ENCODE measurements at places on chromosomes 3 and 15. TPM values are rescaled to one million over a fixed set of nuclear protein-coding genes. Genes with fewer than 3 reads are reported as not detected.

The CDHR4 gene
- total RNA-seq = not detected

DNA sequence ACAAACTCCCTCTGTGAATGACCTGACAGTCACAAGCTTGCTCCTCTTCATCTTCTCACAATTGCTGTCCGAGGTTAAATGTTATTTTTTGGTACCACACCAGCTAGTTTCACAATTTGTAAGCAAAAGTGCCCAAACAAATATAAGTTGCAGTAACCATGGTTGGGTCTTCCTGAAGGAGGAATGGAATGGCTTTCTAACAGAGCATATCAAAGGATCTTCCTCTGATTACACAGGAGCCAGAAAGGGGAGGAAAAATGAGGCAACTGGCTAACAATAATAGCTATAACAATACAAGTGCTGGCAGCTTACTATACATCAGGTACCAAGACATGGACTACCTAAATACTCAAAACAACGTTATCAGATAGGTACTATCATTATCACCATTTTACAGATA lies 90.4 kb downstream of the WWTR1 start:
- no peak for DNase-seq

GRCh38 chr3:196969660-196970546 lies 1.3 kb upstream of the PIGZ start:
- peak; percentile 59 for DNase-seq

DNA sequence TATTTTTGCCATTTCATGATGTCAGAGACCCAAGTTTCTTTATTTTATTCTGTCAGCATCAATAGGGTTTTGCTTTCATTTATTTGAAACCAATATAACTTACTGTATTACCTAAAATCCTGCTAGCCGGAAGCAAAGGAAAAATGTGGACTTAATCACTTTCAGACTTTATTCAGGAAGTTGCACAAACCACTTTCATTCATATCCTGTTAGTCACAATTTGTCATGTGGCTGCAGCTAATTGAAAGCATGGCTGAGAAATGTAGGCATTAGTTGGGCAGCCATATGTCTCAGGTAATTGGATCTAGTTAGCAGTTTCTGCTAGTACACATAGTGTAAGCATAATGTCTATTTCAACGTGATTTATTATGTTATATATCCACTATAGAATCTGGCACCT lies 462.3 kb upstream of the SGO1 start:
- no peak for DNase-seq

DNA sequence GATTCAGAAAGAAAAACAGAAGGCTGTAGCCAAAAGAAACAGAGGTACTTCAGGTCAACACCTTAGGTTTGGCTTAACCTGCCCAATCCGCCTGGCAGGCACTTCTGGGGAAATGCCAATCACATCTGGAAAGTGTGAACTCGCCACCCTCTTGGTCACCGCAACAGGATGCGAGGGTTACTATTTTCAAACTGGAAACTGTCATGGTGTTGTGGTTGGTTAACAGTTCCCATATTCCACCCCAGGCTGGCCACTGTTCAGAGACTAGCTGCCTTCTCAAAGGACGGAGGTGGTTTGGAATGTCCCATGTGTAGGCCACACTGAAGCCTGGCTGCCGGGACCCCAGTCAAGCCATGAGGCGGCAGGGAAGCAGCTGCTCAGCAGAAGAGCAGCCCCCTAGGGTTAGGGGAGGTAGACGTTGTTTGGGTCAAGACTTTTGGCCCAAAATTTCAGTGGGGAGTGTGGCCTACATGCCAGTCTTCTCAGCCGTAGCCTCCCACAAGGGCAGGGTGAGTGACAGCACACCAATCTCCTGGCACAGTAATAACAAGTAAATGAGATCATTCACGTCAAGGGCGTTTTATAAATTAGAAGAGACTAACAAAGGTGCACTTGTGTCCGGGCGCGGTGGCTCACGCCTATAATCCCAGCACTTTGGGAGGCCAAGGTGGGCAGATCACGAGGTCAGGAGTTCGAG lies 54.6 kb downstream of the UMPS start:
- no peak for DNase-seq

DNA sequence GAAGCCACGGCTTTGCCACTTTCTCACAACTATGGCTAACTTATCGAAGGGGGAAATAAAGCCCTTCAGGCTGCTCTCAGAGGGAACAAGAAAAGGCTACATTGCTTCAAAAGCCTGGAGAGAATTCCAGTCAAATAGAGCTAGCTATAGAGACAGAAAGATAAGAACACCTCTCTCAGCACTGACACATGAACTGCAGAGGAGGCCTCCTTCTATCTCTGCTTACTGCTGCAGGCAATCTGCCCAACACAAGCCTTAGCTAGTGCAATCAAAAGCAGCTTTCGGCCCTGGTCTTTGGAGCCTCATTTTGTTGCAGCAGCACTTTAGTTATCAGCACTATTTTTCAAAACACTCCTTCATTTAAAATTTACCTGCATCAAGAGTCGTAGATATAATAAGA lies 118.4 kb upstream of the ROBO1 start:
- DNase-seq = no peak

DNA sequence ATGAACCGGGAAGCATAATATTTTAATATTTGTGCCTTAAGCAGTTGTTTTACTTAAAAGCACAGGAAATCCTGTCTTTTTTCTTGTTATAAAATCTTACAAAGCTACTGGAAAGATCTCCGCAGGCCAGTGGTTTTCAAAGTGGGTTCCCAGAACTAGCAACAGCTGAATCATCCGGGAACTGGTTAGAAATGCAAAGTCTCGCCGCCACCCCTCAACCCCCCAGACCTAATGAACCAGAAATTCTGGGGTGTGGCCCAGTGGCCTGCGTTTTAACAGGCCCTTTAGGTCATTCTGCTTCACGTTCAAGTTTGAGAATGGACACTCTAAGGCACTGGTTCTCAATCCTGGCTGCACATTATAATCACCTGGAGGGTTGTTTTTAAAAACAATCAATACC lies 74.7 kb downstream of the PDZRN3 start:
- no peak for DNase-seq

- no peak for DNase-seq
These were observed 260.1 kb downstream of the UACA start for GRCh38 chr15:70503073-70503745.

The TF gene
- total RNA-seq = 3.0 TPM

The P2RY1 gene
- total RNA-seq = 5.1 TPM

DNA sequence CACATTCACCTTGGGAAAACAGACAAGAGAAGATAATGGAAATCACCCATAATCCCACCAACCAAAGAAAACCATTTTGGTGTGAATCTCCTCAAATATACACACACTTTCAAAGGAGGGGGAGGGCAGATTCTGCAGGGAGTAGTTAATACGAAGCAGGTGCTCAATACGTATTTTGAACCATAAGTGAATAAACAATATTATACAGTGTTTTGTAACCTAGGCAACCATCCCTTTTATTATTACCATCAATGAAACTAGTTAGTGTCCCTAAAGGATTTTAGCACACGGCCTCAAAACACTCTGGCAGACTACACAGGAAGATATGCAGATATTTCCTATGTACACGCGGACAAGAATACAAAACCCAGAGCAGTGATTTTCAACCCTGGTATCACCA lies 6.1 kb downstream of the OSBPL10 start:
- no peak for DNase-seq

DNA sequence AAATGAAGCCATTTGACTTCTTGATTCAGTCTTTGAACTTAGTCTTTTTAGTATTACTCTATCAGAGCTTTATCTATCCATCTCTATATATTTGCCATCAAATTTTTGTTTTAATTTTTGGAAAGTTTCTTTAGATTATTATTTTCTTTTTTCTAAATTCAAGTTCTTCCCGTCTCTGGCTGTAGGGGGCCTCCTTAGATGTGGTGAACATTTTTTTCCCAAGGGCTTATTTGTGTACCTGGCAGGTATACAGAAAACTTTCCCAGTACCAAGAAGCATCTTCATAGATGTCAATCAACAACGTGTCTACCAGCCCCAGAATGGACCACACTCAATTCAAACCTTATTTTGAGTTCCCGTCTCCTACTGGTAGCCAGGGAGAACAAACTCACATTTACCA lies 486.8 kb upstream of the CNTN4 start:
- DNase-seq = no peak

DNA sequence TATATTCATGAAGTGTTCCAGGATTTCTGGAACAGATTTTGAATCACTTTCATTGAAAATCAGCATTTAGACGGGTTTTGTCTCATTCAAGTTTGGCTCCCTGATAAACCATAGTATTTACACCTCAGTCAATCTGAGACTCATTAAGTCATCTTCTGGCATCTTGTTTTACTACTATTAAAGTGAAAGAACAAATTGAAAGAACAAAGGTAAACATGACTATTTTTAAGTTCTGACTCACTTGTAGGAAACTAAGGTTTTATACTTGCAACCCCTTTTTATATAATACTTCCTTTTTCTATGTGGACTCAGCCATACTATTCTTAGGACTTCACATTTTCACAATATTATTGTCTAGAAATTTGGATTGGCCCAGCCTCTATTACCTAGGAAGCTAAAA lies 854.4 kb downstream of the SQOR start:
- no peak for DNase-seq

The MYRIP gene
- 0.49 TPM for total RNA-seq

- no peak for DNase-seq
These were observed 2.6 kb downstream of the GPR160 start for GRCh38 chr3:170040418-170040817.

DNA sequence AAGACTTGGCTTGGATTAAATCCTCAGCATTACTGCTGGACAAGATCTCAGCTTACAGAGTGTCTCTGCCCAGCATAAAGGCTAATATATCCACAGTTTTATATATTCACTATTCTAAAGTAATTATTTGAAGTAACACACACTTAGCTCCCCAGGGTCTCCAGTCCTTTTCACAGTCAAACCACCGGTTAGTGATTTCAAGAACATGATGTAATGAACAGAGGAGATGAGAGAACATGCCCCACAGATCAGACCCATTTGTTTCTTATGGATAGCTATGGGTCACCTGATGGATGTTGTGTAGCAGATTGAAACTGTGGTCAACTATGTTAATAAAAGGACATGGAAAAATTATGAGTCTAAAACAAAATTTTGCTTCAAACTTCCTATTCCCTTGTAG lies 44.8 kb upstream of the MRPL3 start:
- DNase-seq = no peak

The CLDN16 gene
- not detected for total RNA-seq

The LMOD3 gene
- total RNA-seq = 207 TPM

DNA sequence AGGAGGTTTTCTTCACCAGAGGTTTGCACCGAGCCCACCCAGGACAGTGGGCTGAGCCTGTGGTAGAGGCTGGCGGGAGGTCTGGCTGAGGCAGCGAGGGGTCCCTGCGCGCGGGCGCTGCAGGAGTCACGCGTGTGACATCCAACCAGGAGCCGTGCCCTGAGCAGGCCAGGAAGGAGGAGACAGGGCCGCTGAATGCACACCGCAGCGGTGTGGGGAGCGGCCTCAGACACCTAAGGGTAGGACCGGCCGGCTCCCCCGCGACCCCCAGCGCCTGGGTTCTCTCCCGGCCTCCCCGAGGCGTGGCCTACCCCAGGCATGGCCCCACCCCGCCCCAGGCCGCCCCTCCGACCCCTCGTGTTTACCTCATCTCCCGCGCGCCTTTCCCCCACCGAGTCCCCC lies 412 bp downstream of the SLC41A3 start:
- DNase-seq = peak; percentile 54

The PLCB2 gene
- total RNA-seq = 3.3 TPM

DNA sequence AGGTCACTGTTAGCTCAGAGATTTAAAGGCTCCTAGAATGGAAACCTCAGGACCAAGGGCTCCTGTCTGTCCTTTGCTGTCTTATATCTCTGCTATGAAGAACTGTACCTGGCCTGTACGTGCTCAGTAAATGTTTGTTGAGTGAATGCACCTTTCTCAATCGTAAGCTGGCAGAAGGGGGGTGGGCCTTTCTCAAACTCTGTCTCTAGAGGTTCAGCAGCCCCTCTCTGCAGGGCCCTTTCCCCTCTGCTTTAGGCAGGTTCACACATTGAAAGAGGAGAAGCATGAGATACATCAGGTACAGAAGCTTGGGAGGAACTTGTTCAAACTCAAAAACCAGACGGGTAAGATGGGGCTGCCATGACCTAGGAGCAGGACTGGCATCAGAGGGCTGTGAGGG lies 155.6 kb downstream of the GOLGA6L4 start:
- no peak for DNase-seq
